GM23248 (cell line): ENCODE measurements at places on chromosomes 13 and 19.

GRCh38 chr13:110652764-110653163 lies 37.4 kb downstream of the NAXD start:
- DNase-seq = no peak

DNA sequence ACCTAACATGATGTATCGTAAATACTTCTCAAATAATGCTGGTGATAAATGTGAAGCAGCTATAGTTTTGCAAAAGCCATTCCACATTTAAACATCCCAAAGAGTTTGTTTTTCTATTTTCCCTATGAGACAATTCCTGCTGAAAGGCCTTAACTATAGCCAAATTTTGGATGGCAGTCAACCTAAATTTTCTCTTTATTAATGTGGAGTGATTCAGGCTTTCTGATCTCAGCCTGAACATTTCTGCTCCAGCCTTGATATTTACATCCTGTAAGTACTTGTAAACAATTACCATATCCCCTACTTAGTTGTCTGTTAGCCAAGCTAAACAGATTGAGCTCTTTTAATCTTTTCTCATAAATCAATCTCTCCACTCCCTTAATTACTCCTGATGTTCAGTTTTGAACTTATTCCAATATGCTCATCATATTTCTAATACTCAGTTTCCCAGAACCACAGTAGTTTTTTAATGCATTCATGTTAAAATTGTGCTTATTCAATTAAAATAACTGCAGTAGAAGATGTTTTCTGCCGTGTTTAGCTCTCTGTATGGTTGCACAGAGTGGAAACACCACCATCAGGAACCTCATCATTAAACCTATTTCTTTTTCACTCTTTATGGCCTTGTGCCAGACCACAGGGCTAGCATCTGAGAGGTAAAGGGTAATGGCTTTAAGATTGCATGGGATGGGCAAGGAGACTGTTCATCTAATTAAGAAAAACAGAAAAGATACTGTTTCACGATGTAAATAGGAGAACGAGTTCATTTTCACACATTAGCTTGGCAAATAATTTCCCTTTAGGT lies 1235.2 kb upstream of the SLC10A2 start:
- DNase-seq = no peak

GRCh38 chr13:106609116-106609515 lies 41.2 kb upstream of the ARGLU1 start:
- no peak for DNase-seq

GRCh38 chr19:34363094-34363493 lies 1.9 kb upstream of the GPI start:
- DNase-seq = peak; percentile 13

DNA sequence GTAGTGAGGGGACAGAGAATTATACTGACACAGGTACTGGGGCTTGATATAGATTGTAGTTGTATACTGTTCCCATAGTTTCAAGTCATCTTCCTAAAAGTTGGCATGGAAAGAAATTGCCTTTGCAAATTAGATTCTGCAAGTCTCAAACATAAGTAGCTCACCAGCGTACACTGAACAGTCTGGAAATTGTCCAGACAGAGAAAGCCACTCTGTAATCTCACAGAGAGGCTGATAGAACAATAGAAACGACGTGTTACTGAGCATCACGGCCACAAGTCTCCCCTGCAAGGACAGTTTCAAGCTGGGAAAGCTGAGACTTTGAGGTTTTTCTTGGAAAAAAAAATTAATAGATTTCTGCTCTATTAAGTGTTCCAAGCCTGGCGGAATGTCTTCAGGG lies 228.6 kb downstream of the DNAJC15 start:
- DNase-seq = no peak

- DNase-seq = peak; percentile 97
Observed at GRCh38 chr13:110361365-110361911, 54.4 kb downstream of the COL4A2 start.

- peak; percentile 24 for DNase-seq
Observed at GRCh38 chr13:21917086-21918015, 246.5 kb downstream of the FGF9 start.

DNA sequence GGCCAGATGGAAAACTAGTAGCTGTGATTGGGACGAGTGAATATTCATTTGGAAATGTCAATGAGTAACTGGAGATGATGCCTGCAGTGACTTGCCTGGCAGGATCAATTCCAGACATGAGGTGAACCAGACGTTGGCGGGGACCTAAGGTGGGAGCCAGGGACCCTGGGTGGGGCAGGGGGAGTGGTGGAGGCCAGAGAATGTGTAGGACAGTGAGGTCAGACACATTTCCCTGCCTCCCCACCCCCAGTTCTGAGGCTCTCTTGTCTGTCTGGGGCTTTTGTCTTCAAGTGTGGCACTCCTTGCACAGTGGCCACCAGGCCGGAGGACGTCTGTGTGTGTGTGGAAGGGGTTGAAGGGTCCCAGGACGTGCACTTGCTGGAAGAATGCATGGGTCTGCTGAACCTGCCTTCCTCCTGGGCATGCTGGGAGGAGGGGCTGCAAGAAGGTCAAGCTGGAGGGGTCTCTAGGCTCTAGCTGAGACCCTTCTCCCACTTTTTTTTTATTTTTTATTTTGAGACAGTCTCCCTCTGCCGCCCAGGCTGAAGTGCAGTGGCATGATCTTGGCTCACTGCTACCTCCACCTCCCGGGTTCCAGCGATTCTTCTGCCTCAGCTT lies 51.6 kb downstream of the CHST8 start:
- no peak for DNase-seq

DNA sequence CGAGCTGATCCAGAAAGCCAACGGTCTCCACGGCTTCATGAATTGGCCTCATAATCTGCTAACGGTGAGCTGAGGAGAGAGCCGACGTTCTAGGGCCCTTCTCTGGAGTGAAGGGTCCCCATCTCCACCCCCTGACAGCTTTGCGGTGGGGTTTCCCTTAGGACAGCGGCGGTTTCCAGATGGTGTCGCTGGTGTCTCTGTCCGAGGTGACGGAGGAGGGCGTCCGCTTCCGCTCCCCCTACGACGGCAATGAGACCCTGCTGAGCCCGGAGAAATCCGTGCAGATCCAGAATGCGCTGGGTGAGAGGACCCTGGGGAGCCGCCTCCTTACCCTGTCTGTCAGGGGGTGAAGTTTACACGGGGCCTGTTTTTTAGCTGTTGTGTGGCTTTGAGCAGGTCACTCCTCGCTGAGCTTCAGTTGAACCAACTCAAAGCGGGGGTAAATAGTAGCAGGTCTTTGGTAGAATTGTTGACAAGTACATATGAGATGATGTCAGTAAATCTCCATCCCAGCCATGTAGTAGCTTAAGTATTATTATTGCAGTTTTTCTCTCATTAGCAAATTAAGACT lies 801 bp downstream of the QTRT1 start:
- peak; percentile 40 for DNase-seq
